ENCODE measurements at places on chromosomes 13 and 19.

- no peak for DNase-seq
These were observed 220.4 kb upstream of the HTR2A start for GRCh38 chr13:47117268-47117667.

DNA sequence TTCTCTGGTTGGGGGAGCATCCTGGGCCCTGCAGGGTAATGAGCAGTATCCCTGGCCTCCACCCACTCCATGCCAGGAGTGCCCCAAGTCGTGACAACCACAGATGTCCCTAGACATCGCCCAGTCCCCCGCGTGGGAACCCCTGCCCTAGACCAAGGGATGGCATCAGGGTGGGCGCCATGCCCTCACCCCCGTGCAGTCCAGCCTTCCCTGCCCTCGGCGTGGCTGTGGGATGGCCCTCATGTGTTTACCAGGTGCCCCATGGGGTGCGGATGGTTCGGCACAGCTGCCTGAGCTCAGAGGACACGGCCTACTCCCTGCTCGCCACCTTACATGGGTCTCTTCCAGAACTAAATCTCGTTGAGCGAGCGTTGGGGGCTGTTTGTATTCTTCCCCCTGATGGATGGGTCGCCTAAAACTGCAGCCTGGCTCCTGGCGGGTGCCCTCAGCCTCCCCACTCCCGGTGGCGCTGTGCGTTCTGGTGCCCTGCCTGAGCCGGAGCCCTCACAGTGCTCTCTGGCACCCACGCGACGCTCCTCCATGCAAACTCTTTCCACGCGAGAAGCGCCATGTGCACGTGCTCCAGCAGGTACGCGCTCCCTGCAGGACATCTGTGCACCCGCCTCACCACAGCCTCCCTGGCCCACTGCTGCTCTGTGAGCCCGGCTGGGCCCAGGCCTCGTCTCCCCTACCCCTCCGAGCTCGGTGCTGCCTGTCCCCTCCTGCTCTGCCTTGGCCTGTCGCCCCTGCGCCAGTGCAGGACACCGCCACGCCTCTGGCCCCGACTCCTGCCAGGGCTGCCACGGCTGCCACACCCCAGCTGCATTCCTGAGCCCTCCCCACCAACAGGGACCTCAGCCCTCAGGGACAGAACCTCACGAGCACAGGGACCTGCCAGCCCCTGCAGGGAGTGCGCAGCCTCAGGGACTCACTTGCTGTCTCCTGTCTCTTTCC, 145.0 kb downstream of the KDM4B start:
- DNase-seq = no peak

DNA sequence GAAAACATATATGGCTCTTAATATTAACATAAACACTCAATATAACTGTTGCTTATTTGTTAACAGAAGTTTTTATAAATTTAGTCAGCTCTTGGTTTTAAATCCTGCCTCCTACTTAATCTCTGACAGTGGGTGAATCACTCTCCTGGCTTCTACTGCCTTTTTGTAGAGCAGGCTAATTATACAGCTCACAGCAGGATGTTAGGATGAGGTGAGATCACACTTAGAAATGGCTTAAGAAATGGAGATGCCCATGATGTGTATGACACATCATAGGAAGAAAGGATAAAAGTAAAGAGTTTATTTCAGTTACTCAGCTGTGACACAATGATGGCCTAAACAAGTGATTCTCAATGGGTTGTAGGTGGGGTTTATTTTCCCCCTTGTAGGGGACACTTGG, 345.6 kb downstream of the SPRY2 start:
- no peak for DNase-seq

DNA sequence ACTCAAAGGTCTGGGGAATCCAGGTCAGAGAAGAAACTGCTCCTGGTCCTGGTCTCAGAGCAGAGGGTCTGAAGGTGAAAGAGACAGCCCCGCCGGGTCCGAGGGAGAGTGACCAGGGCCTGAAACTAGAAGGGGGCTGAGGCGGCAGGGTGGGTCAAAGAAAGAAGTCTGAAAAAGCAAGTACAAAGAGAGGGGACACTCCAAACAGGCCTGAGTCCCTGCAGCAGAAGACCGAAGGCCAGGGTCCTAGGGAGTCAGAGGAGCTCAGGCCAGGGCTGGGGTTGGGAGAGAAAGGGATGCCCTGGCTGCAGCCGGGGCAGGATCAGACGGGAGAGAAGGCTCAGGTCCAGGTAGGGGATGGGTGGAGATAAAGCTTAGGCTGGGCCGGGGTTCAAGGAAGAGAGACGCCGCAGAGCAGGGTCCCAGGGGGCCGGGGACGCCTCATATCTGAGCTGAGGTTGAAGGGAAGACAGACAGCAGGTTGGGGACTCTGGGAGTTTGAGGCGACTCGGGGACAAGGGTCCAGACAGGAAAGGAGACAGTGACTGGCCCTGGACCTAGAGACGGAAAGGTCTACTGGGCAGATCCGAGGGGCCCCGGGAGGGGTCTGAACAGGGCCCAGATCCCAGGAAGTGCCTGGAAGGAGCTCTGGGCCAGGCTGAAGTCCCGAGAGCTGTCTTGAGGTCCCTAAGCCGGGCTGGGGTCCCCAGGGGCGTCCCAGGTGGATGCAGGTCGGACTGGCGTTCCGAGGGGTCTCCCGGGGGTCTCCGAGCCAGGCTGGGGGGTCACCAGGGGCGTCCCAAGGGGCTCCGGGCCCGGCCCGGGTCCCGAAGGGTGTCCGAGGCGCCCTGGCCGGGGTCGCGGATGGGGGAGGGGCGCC, 795 bp downstream of the MLLT1 start:
- DNase-seq = peak; percentile 16

DNA sequence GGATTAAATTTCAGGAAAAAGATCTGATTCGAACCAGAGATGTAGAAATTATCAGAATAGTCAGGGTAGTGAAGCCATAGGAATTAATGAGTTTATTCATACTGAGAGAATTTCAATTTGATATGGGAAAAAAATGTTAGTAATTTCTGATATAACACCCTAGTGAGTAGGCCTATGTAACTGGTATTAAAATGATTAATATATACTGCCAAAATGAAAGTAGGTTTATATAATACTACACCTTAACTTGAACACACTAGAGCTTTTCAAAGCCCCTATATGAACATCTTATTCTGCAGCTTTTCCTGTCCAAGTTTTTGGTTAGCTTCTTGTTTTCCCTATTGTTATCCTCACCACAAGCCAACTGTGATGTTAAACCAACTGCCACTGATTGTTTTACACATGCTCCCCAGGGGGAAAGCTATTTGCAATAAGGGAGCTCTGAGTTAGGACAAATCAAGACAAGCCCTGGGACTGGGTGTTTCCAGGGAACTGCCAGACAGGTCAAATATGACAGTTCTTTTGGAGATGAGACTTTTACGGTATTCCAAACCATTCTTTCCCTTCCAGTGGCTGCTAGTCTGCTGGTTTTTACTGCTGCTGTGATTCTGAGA, 45.3 kb downstream of the FNDC3A start:
- DNase-seq = no peak

GRCh38 chr19:56191711-56192110, 5.9 kb downstream of the ZSCAN5B start:
- DNase-seq = no peak

DNA sequence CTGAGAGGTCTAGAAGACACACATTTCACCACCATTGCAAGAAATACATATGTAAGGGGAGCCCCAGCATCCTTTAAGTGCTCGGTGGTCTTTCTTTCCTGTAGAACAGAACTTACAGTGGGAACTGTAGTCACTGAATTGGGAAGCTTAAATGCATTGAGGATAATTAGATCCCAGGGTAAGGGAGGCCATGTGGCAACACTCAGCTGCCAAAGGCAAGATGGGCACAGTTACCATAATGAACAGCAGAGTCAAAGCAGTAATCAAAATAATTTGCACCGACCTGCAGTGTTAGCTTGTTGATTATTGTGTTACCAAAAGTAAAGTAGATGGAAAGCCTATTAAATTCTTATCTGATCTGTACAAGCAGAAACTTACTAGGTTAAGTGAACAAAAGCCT, 291.2 kb upstream of the PCDH20 start:
- DNase-seq = no peak

DNA sequence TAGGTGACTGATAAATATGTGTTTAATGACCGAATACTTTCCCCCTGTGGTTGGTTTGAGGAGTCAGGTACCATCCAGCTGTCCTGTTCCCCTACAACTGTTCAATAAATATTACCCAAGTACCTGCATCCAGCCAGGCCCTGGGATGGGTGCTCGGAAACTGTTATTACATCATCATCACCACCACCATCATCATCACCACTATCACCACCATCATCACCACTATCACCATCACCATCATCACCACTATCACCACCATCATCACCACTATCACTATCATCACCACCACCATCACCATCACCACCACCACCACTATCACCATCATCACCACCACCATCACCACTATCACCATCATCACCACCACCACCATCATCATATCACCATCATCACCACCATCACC, 4.1 kb downstream of the NTN5 start:
- no peak for DNase-seq

GRCh38 chr19:6495947-6496346, 6.2 kb downstream of the TUBB4A start:
- DNase-seq = no peak

DNA sequence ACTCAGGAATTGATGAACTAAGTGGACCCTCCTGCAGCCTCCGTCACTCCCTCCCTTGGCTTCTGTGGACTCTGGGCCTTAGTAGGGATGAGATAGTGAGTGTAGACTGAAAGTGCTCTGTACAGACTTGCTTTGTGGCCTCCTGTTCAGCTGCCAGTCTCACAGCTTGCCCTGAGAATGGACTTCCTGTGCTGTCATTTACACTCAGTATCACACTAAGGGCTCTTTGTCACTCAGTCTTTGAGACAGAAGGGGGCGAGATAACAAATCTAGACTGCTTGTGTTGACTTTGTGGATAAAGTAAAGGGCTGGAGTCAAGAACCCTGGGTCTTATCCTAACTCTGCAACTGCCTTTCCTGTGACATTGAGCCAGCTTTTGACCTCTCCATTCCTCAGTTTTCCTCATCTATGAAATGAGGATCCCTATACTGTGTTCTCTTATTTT, 21.0 kb upstream of the SPRY2 start:
- peak; percentile 74 for DNase-seq

GRCh38 chr19:3359015-3359918, 7.1 kb upstream of the NFIC start:
- no peak for DNase-seq

DNA sequence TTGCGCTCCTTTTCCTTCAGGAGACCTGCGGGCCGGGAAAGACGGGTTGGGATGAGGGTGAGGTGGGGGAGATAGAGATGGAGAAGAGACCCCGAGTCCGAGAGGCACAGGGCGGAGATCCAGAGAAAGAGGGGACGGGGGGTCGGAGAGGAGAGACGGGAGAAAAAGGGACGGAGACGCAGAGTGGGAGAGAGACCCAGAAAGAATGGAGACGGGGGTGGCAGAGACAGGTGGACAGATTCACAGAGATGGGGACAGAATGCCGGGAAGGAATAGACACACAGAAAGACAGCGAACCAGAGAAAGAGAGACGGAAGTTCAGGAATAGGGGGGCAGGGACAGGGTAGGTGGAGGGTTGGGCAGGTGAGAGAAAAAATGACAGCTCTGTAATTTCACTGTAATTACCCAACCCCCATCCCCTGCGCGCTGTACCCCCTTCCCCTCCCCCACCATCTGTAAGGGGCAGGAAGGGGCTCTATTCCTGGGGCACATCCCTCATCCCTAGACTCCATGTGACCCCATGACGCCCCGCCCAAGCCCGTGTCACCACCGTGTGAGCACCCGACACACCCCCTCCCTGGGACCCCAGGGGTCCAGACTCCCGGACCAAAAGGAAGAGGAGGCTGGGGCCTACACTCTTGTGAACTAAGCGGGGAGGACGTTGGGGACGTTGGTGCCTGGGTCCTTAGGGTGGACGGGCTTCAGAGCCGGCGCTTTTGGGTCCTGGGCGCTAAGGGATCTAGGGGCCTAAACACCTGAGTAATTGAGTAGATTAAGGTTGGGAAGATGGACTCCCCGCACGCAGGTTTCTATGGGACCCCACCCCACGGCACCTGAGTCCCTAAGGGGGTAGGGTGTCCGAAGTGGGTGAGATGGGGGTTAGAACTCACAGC, 967 bp downstream of the DBP start:
- peak; percentile 56 for DNase-seq

GRCh38 chr13:50809133-50810090, 34.1 kb downstream of the DLEU7 start:
- DNase-seq = no peak

- no peak for DNase-seq
These were observed 69.8 kb downstream of the VWA8 start for GRCh38 chr13:41891119-41891518.

DNA sequence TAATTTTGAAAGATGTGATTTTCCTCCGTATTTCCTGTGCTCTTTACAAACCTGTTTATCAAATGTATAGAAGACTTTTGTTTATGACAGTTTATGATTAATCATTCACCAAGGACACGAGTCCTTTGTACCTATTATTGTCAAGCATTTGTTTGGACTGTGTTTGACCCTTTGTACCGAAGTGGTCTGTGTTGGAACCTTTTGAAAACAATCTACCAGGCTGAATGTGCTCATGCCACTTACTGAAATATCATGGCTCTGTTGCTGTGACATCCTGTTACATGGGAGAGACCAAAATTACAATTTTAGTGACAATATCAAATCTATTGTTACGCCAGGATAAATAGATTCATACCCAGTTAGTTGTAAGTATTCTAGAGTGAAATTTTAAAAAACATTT, 193.6 kb downstream of the IRS2 start:
- peak; percentile 40 for DNase-seq

GRCh38 chr13:97058391-97058790, 64.1 kb upstream of the OXGR1 start:
- no peak for DNase-seq

GRCh38 chr19:17125728-17126677, 50.4 kb downstream of the MYO9B start:
- no peak for DNase-seq

DNA sequence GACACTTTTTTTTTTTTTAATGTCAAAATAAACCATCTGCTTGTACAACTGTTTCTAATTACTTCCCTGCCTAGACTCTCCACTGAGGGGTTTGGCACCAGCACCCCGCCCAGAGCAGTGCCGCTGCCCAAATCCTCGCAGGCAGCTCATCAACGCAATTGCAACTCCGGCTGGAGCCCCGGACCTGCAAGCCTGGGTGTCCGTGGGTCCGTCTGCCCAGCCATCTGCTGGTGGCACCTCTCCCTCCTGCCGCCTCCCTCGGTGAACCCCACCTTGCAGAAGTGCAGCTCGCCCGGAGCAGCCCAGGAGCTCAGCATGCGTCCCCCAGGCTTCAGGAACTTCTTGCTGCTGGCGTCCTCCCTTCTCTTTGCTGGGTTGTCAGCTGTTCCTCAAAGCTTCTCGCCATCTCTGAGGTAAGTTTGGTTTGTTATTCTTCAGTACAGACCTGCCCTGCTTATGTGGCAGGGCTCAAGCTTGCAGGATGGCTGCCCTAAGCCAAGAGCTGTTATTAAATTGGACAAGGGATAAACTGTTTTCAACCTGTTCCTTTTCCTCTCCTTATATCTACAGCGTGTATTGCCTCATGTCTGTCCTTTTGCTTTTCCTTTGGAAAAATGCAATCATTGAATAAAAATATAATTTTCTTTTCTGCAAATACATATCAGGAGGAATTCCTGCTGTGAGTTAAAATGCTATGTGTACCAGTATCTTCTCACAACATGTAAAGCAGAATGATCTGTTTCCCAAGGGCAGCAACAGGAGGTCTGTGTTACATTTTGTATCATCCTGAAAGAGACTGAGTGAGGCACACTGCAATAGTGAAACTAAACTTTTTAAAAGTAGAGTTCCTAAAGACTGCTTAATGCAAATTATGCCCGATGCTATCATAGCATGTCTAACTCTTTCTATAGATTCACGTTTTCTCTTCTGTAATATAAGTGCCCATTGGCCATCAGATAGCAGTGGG, at the start of gene ITGBL1:
Gene ITGBL1, plus strand, starts transcription at position 157 of the 967 bp plus-strand sequence. Its CDS starts 159 bp downstream, at position 316.
- no peak for DNase-seq

Measured in Caco-2 (cell line).